Stimulated activated naive CD4-positive, alpha-beta T cell (primary cell): ENCODE measurements at places on chromosomes 4 and X.

DNA sequence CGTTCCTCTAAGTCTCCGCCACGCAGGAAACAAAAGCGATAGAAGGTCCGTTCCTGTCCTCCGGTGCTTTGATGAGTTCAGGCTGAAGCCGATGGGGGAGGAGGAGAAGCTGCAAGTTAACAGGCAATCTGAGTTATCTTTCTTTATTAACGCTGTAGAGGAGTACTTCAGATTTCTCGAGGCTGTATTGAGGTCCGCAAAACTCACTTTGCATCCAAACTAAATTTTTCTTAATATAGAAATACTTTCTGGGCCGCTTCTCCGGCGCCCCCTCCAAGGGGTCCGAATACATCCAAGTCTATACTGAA lies 395 bp upstream of the SOWAHB start:
- no peak for DNase-seq

DNA sequence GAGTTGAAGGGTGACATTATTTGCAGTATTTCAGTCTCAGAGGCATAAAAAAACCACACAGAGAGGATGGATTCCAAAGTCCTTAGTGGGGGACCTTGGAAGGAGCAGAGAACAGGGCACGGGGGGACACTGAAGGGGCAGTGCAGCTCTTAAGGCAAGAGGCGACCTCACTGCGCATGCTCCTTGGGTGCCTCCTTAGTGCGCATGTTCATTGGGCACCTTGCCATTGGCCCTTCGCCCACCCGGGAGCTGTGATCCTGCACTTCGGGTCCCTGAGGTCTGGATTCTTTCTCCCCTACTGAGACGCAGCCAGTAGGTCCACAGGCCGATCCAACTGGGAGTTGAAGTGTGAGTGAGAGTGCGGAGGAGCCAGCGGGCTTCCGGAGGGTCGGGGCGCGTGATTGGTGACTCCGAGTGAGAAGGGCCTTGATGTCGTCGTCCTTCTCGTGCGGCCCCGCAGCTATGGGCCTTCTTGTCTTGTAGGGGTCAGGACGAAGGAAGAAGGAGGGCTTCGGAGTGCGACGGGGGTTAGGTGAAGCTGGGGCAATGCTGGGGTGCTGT lies at the start of gene XAGE5:
TSS of gene XAGE5 (plus strand) at position 223 of the 561 bp plus-strand sequence. CDS start 1,280 bp downstream, outside the sequence.
- no peak for DNase-seq

- DNase-seq, result no peak
Observed at GRCh38 chr4:8534129-8534528, 46.1 kb upstream of the GPR78 start.

- DNase-seq, result no peak
Observed at GRCh38 chr4:52701207-52701606, 42.1 kb upstream of the USP46 start.

- no peak for DNase-seq
Observed at GRCh38 chr4:101853691-101854090, 63.2 kb downstream of the BANK1 start.

GRCh38 chrX:135477576-135477975 lies 42.9 kb upstream of the INTS6L start:
- peak; percentile 5 for DNase-seq

- DNase-seq, result no peak
Observed at GRCh38 chr4:15149234-15149838, 147.1 kb downstream of the CPEB2 start.

DNA sequence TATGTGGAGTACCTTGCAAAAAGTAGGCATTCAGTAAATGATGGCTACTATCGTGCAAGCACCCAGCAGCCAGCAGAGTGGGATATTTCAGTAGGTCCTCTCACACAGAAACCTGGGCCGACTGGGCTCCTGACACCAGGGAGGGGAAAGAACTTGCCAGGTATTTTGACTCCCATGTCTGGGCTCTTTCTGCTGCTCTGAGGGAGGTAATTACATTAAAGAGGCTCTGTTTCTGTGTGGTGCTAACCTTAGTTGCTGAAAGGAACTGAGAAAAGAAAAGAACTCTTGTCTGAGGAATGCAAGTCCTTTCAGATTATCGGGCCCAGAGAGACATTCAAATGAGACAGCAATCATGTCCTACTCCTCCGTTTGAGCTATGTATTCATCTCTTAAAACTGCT lies 175.8 kb upstream of the MTMR8 start:
- DNase-seq, result no peak

- DNase-seq, result peak; percentile 38
Observed at GRCh38 chr4:13656569-13657405, 29.3 kb upstream of the BOD1L1 start.

GRCh38 chrX:118519411-118520215 lies 24.0 kb downstream of the DOCK11 start:
- DNase-seq, result no peak

DNA sequence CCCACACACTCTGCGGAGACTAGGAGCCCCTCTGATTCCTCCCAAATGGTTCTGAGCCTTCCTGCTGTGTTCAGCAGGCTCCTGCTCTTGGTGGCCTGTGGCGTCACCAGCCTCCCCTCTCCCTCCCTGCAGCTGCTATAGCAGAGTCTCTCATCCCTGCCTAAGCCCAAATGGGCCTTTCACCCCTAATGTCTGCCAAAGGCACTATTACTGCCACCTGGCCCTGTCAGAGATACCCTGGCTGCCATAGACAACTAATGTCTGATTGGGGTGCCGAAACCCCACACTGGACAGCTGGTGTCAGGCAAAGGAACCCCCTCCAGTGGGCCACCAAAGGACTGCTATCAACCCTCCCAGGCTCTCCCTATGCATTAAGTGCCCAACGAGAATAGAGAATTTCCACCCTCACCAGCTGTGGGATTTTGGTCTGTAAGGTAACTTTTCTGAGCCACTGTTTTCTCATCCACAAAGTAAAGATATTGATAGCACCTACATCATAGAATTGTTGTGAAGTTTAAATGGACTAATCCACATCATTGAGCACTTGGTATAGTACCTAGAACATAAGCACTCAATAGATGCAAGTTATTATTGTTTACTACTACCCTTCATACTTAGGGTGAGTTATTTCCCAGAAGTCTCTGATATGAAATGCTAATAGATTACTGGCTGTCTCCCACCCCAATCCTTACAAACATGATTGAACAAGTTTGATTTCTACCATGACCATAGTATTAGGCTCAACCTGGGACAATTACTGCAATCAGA lies 421.3 kb downstream of the MID1IP1 start:
- no peak for DNase-seq

GRCh38 chrX:133542476-133542875 lies 127.2 kb upstream of the GPC4 start:
- DNase-seq, result no peak

DNA sequence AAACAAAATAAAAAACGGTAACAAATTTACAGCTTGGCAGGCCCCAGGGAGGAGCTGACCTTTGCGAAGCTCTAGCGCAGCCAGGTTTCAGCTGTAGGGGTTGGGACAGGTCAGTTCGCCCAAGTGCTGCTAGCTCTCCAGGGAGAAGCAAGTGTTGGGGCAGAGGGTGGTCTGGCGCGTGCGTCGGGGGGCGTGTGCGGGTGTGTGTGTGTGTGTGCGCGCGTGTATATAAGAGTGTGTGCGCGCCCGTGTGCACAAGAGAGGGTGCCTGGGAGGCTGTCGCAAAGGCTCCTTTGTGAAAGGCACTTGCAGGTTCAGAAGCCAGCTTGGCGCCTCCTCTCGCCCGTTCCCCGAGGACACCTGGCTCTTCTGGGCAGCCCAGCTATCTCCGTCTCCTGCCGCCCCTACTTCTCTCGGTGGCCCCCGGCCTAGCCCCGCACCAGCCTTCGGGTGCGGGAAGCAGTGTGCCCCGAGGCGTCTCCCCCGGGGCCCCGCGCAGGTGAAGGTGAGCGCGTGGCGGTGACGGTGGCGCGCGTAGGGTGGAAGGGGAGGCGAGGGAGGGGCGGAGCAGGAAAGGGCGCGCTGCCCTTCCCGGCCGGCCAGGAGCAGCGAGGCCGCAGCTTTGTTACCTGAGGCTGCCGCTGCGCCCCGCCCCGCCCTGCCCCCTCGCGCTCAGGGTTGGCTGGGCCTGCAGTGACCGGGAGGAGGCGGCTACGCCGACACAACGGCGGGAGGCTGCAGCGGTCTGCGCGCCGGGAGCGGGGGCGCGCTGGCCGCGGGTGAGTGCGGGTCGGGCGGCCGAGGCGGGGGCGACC lies at the start of gene FHDC1:
TSS of gene FHDC1 (plus strand) at position 693 of the 815 bp plus-strand sequence. CDS start 6,735 bp downstream, outside the sequence.
- no peak for DNase-seq

DNA sequence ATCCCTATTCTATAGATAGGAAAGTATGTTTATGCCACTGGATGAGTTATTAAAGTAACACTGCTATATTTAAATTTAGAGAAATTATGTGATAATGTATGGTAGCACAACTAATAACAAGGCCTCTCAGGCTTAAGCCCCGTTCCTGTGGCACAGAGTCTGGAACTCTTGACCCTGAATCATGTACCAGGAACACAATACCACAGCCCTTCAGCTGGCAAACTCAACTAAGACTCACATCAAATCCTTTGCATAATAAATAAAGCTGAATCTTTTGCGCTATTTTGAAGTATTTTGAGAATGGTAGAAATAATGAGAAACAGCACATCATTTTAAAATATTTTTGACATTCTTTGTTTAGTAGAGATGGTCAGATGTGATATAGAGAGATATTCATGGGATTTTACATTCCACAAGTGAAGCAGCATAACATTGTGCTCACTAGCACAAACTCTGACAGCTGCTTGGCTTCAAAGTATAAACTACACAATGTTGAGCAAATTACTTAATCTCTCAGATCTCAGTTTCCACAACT lies 478.4 kb upstream of the FAM241A start:
- DNase-seq, result no peak

DNA sequence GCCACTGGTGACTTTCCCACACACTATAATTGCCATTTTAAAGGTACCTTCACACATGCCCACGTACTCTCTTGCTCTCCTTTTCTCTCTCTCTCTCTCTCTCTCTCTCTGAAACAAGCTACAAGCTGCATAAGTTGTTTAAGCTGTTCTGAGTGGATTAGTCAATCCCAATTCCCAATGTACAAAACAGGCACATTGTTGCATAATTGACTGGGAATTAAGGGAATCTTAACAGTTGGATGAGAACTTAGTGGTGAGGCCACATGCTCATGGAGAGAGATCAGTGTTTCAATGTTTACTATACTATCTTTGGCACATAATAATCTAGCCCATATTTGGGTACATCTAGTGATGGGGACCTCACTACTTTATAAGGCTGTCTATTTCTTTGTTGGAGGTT lies 123.3 kb downstream of the ARHGEF9 start:
- DNase-seq, result no peak

DNA sequence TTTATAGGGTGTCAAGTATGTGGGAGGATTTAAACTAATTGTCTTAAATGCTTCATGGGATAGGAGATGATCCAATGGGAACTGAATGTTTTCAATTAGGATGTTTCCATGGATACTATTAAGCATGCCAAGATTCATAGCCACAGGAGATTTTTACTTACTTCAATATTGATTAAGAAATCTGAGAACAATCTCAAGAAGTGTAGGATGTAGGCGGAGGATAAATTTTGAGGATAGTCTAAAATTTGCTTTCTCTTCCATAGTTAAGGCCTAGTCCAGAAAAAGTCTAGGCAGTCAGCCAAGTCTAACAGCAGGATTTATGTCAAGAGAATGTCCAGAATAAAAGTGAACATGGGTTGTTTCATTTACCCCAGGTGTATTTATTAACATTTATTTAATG lies 32.8 kb downstream of the REPS2 start:
- DNase-seq, result no peak

DNA sequence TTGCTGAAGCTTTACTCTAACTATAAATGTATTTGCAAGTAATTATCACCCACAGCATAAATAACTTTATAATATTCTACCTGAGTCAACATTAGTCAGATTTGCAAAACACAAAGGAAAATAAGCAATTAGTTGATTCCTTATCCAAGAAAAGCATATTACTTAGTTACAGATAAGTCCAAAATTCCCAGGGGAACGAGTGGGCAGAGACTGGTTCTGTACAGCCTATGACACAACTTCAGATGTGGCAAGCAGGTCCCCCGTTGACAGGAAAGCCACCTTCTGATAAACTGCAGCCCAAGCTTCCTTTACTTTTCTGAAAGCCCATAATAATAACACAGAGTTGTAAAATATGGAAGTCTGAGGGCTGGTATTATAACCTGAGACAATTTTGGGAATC lies 62.4 kb upstream of the NDP start:
- no peak for DNase-seq

DNA sequence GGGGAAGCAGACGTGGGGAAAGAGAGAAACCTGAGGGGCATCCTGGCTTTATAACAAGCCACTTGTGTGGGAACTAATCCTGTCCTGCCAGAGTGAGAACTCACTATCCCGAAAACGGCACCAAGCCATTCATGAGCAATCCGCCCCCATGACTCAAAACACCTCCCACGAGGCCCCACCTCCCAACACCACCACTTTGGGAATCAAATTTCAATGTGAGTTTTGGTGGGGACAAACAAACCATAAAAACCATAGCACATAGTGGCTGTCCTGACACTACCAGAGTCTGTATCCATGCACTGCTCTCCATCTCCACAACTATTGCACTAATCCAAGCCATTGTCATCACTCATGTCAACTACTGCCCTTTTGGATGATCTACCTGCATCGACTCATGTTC lies 28.5 kb upstream of the SEPTIN6 start:
- DNase-seq, result no peak

- DNase-seq, result no peak
Observed at GRCh38 chr4:60129740-60130139, 1070.4 kb upstream of the ADGRL3 start.

- DNase-seq, result no peak
Observed at GRCh38 chrX:97238632-97239031, 354.9 kb downstream of the RPA4 start.

- DNase-seq, result peak; percentile 12
Observed at GRCh38 chrX:40006106-40007017, 91.4 kb downstream of the BCOR start.

DNA sequence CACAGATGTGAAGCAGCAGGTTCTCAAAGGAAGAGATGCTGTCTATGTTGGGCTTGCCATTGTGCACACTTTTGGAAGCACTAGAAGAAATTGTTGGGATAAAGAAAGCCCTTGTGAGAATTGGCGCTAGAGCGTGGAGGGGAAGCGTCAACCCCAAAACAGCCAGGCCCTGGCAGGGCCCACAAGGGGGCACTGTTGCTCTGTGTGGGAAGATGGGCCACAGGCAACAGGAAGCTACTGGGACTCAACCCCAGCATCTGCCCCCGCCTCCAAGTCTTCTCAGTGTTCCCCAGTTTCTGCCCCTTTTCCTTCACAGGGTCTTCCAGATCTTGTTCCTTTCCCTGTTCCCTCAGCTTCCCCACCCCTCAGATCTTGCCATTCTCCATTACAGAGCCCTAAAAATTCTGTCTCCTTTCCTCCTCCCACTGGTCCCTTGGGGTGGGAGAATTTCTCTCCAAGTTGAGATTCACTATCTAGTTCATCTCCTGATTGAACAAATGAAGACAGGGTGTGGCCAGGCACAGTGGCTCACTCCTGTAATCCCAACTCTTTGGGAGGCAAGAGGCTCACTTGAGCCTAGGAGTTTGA lies 85.5 kb downstream of the STARD8 start:
- DNase-seq, result peak; percentile 5

DNA sequence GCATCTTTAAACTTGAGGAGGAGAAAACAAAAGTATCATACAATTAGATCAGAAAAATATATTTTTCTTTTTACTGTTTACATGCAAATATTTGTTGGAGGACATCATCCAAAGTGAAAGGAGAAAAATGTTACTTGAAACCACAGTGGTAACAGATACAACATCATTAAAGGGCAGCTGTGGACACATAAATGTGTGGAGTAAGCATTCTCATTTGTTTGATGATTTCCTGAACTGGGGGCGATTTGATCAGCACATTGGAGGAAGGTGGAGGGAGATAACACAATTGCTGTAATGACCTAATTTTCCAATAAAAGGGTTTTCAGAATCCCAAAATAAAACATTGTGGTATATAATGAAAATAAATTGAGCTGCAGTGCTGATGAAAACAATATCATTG lies 314.5 kb upstream of the HS3ST1 start:
- DNase-seq, result no peak

- peak; percentile 6 for DNase-seq
Observed at GRCh38 chrX:21745756-21746155, 12.2 kb downstream of the SMPX start.
